GM04504 (cell line): ENCODE measurements at places on chromosomes 2 and 18.
A peak's percentile ranks its signal among the peaks of the same experiment; 100 is the strongest.

- no peak for DNase-seq
These were observed 95.9 kb upstream of the MBOAT2 start for GRCh38 chr2:9099341-9099751.

DNA sequence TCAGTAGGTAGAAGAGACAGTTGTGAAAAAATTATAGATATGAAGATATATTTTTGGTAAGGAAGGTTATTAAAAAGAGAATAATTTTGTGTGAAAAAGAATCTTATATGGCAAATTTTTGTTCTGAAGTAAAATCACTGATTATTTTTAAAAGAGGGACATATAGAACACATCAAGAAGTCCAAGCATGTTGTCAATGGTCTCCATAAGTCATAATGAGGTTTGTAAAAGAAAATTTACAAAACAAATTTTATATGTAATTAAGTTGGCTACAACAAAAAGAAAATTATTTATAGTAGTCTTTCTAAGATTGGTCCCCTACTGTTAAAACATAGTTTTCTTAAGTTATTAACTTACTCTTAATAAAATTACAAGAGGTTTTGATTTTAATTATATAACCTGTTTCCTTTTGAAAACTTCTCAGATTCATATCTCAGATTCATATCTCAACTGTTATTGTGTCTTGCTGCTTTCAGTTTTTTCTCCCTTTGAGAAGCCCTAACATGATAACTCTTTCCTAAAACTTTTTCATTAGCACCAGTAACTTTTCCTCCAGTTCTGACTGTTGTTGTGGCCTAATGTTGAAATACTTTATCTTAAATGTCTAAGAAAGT, 81.2 kb downstream of the SH3YL1 start:
- DNase-seq: no peak

DNA sequence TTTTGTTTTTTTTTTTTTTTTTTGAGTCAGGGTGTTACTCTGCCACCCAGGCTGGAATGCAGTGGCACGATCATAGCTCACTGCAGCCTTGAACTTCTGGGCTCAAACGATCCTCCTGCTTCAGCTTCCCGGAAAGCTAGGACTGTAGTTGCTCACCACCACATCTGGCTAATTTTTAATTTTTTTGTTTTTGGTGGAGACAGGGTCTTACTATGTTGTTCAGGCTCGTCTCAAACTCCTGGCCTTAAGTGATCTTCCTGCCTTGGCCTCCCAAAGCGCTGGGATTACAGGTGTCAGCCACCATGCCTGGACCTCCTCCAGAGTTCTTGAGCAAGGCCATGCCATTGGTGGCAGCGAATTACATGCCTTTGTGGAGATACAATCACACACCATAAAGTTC, 35.2 kb downstream of the ASB1 start:
- DNase-seq: no peak

DNA sequence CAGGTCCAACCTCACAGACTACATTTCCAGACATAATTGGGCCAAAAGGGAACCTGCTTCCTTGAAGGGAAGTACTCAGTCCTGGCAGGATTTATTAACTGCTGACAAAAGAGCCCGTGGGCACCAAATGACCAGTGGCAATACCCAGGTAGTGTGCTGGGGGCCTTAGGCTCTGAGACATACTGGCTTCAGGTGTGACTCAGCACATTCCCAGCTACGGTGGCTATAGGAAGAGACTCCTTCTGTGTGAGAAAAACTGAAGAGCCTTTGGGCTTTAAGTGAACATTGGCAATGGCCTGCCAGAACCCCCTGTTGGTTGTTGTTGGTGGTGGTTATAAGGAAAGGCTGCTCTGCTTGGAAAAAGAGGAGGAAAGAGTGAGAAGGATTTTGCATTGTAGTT, 401.8 kb downstream of the KCNJ3 start:
- no peak for DNase-seq

GRCh38 chr2:71071681-71072398, 3.4 kb downstream of the NAGK start:
- no peak for DNase-seq

DNA sequence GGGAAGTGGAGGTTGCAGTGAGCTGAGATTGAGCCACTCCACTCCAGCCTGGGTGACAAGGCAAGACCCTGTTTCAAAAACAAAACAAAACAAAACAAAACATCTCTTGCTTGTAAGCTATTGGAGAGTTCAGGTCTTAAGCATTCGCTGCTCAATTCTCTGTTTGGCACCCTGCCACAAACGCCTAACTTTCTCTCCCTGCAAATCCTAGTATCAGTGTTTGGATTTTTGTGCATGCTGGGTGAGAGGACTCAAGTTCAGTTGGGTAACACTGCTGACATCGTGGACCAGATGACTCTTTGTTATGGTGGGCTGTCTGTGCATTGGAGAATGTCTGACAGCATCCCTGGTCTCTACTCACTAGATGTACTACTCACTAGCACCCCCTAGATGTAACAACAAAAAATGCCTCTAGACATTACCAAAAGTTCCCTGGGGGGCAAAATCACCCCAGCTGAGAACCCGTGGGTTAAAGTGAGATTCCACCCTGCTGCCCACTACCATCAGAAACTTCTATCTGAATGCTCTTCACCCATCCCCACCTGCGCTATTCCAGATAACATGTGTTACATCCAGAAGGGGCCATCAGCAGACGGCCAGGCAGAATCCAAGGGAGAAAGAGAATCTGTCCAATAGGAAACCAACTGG, 50.9 kb downstream of the CACNB4 start:
- DNase-seq: no peak

- no peak for DNase-seq
These were observed 25.5 kb downstream of the CYRIA start for GRCh38 chr2:16640001-16640700.

DNA sequence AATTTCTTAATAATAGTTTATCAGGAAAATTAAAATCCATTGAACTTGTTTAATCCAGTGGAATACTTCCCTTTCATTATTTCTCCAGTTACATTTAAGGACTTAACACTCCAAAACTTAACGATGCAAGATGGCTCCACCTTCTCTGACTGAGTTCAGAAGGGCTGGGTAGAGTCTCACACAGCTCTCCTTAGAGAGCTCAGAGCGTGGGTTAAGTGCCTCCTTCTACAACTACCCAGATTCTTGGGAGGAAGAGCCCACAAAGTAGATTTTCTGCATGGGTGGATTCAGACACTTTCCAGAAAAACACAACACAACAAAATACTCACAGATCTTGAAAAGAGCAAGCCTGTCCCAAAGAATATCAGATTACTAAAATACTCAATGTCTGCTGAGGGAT, 130.6 kb downstream of the THADA start:
- no peak for DNase-seq

- DNase-seq: no peak
These were observed 4.5 kb upstream of the STON1 start for GRCh38 chr2:48525269-48525943.

DNA sequence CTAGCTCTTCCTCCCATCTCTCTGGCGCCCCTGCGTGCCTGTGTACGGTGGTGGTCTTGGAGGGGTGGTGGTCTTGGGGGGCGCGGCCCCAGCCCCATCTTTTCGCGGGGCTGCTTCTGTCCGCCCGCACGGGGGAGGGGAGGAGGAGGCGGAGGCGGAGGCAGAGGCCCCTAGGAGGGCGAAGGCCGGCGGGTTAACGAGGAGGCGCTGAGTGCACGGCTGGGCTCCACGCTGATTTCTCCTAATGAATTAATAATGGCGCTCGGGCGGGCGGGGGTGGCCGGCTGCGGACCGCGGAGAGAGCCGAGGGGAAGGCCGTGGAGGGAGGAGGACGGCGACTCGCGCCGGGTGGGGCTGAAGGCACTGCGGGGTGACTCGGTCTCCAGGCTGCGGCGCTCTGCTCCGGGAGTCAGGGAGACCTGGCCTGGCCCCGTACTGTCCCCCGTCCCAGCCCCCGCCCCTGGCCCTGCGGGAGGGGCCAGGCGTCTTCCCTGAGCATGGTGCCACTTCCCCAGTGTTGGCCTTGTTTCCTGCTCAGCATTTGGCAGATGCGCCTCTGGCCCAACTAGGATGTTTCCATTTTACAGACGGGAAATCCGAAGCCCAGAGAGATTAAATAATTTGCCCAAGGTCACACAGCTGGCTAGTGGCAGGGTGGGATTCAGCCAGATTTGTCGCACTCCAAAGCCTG, 6.0 kb downstream of the GAREM2 start:
- DNase-seq: no peak

DNA sequence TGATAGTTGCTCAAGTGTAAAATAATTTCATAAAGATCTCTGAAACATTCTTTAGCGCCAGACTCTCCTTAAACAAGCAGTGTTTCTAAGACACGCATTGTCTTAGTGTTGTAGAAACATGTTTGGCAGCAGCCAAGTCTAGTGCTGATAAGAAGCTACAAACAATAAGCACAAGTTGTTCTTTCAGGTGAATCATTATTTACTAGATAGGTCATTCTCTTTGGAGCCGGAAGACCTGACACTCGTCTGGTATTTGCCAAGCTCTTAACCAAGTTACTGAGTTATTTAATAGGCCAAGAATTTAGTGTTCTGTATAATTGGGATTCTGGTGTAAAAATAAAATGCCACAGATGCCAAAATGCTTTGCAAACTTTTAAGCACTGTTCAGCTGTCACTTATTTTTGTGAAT, 852.1 kb downstream of the CPS1 start:
- no peak for DNase-seq

DNA sequence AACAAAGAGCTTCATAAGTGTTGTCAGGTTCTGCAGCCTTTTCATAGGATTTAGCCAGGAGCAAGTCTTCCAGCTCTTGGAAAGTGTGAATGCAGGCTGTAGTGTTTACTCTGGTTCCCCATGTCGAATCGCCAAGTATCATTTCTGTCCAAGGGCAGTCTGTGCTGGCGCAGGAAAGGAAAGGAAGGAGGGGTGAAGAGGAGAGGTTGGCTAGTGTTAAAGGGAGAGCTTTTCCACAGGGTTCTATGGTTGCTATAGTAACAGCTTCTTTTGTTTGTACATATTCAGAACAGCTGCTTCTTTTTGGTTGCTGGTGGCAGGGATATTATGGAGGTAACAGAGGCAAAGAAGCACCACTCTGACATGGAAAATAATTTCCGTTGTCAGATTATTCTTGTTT, 69.9 kb downstream of the KCNH7 start:
- no peak for DNase-seq

GRCh38 chr18:59093668-59094067, 46.0 kb upstream of the SEC11C start:
- DNase-seq: no peak

DNA sequence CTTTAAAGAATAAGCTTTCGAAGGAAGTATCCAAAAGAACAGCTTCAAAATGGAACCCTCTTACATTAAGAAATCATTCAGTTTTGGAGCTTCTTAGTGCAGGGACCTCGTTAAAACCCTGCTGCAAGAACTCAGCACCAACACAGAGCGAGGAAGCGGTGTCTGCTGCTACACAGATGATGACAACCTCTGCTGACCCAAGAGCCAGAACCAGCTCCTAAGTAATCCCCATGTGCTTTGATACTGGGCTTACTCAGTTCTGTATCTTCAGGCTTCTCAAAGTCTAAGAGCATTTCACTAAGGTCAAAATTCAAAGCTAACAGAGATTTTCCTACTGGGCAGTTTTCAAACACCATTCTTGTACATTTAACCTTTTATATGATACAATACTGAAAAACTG, 194.6 kb downstream of the STK39 start:
- no peak for DNase-seq

GRCh38 chr2:26742048-26742770, 21.9 kb upstream of the SLC35F6 start:
- DNase-seq: no peak

GRCh38 chr2:28643911-28644334, 107.7 kb upstream of the PPP1CB start:
- DNase-seq: peak; percentile 83

GRCh38 chr2:28598484-28598883, 102.6 kb downstream of the PLB1 start:
- DNase-seq: no peak

GRCh38 chr2:121058852-121059558, 226.0 kb downstream of the TFCP2L1 start:
- no peak for DNase-seq

GRCh38 chr2:98896944-98897343, 39.1 kb downstream of the CRACDL start:
- no peak for DNase-seq

- no peak for DNase-seq
These were observed 5.4 kb downstream of the KLHL14 start for GRCh38 chr18:32767400-32767799.

GRCh38 chr18:45571195-45571594, 44.1 kb upstream of the SLC14A2 start:
- DNase-seq: no peak

- DNase-seq: no peak
These were observed 223.5 kb downstream of the UBE2E3 start for GRCh38 chr2:181203916-181204315.

DNA sequence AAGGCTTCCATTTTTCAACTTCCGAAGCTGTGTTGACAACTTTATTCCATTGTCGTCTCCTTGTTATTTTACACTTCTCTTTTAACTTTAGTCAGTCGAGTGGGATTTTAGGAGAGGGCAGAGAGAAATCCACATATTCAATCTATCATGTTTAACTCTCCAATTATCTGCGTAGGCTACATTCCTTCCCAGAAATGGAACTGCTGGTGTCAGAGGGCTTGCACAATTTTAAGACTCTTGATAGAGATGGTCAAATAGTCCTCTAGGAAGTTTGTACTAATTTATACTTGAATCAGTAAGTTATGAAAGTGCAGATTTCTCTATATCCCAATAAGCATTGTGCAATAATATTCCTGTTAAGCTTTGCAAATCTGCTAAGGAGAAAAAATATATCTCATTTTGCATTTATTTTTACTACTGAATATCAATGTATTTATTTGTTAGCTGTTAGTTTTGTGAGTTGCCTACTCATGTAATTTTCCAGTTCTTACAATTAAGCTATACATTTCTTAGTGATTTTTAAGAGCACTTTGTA, 95.6 kb downstream of the CYP26B1 start:
- DNase-seq: no peak

DNA sequence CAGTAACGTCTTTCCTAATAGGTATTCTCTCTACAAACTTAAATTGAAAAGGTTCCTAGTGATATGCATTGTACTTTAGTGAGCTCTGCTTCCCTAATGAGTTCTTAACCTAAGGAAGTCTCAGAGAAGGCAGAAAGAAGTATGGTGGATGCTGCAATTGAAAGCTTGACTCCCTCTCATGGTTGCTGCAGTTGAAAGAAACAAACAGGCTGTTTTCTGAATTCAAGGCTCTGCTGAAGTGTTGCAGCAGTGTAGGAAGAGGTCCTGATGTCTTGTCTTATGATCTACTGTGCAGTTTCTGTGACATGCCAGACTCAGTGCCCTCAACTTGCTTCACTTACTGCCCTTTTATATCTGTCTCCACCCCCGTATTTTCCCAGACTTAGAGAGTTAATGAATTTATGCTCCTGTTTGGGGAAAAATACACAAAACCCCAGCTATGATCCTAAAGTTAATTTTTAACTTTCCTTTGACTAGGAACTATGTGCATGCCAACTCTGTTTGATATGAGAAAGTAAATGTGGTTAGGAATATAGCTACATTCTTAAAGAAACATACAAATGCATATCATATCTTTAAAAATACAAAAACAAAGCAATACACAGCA, 655.3 kb upstream of the FAM98A start:
- DNase-seq: no peak

DNA sequence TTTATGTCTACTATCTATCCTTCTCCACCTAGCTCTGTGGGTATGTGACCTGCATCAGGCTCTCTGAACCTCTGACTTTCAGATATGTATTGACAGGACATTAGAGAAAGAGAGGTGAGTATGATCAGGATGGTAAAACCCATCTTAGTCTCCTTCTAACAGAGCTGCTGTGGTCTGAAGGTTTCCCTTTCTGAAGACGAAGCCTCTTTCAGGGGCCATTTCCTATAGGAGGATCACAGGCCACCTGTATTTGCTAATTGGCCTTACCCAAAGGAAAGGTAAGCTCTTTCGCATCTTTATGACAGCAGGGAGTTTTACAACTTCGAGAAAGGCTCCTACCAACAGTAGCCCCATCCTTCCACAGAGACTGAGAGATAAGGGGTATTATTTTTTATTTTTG, 442.9 kb downstream of the KCNJ3 start:
- DNase-seq: no peak
